ENCODE measurements at places on chromosomes 6 and 20. TPM values are rescaled to one million over a fixed set of nuclear protein-coding genes. Genes with fewer than 3 reads are reported as not detected.
A peak's percentile ranks its signal among the peaks of the same experiment; 100 is the strongest.

DNA sequence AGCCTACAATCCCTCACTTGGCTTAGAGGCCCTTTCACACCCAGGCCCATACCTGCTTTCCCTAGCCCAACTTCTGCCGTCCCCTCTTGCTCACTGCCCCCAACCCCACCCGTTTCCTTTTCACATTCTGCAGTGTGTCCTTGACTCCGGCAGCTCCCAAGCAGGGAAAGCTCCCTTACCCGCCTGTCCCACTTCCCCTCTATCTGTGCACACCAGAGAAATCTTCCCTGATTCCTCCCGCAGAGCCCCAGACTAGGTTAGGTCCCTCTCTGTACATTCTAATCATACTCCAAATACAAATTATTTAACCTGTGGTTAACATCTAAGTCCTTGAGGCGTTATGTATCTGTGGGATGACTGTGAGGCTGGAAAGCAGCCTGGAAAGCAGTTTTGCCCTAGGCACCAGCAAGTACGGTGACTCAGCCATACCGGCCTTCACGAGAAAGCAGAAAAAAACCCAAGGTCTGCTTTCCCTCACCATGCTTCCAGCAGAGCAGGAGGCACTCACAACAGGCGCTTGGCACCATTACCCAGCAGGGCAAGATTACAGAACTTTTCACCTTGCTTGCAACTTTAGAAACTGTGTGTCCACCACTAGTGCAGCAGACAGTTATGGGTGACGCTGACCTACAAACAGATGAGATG lies 22.3 kb downstream of the ELOVL5 start:
- peak; percentile 47 for DNase-seq

- DNase-seq, result no peak
Measured at GRCh38 chr6:161082215-161082614, 90.6 kb downstream of the MAP3K4 start.

- no peak for DNase-seq
Measured at GRCh38 chr6:9168669-9169068, 733.3 kb upstream of the SLC35B3 start.

GRCh38 chr6:7784706-7785105 lies 58.8 kb downstream of the BMP6 start:
- DNase-seq, result no peak

The NTSR1 gene
- not detected for total RNA-seq

- no peak for DNase-seq
Measured at GRCh38 chr6:89298680-89299465, 16.2 kb downstream of the GABRR2 start.

DNA sequence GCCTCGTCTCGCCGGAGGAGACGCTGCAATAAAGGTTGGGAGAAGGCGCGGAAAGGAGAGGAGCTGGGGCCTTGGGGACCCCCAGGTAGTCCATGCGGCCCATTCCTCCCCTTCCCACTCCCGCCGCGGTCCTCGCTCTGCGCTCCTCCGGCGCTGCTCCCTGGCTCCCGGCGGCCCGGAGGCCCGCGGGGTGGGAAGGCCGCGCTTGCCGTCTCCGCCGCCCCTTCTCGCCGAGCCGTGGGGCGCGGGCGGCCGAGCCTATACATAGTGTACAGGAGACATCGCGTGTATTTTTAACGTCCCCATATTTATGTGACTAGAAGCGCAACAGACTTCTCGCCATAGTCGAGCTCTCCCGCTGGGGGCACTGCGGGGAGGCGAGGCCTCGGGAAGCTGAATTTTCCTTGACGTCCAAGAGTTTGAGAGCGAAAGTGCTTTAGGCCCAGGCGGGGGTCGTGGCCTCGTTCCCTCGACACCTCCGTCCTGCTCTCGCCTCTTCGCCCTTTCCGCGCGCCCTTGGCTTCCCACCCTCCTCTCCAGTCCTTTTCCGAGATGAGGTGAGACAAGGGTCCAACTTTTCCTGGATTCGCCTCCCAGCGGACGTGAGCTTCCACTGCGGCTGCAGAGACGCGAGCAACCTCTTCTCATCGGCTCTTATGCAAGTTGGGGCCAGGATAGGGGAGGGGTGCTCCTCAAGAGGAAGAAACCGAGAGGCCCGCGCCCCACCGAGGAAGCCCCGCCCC lies 29.0 kb downstream of the SLC12A5 start:
- DNase-seq, result peak; percentile 91

GRCh38 chr6:72742001-72742673 lies 120.3 kb downstream of the KCNQ5 start:
- DNase-seq, result no peak

GRCh38 chr20:59845472-59845871 lies 88.0 kb downstream of the SYCP2 start:
- no peak for DNase-seq

GRCh38 chr6:137241481-137242038 lies 22.4 kb upstream of the IFNGR1 start:
- no peak for DNase-seq

- no peak for DNase-seq
Measured at GRCh38 chr20:64077094-64077493, 2.2 kb downstream of the RGS19 start.

The LST1 gene
- total RNA-seq, result 4.3 TPM

The GNAS-AS1 gene
- total RNA-seq, result not detected

The FAM217A gene
- total RNA-seq, result not detected

GRCh38 chr6:50289366-50289765 lies 239.6 kb upstream of the DEFB112 start:
- DNase-seq, result no peak

The CCM2L gene
- total RNA-seq, result 4.4 TPM

DNA sequence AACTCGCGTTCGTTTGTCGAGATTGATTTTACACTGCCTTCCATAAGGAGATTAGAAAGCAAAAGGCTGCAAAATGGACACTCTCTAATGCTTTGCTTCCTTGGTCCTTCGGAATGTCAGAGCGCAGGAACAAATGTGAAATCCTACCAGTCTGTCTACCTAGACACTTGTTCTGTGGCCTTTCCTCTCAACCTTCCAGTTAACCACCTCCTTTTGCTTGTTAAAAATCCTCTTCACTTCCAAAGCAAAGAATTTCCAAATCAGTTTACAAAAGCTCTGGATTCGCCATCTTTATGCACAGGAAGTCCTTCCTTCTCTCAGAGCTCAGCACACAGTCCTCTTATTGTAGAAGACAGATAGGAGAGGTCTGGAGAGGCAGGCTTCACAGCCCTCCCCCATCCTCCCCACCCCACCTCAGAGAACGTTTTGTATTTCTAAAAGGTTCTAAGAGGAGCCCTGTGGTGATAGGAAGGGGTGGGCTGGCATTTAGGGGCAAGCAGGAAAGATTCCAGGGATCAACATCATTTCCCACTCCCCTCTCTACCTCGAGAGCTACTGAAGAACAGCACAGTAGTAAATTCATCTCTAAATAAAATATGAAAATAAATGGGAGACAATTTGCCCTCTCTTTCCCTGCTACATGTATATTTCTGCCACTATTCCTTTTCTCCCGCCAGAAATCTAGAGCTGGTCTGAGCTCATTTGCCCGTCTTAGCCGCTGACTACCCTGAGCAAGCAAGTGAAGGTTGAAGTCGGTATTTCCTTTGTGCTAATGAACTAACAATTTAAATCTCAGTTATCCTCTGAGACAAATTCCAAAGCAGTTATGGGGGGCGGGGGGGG lies 18.9 kb downstream of the TFAP2A start:
- no peak for DNase-seq

DNA sequence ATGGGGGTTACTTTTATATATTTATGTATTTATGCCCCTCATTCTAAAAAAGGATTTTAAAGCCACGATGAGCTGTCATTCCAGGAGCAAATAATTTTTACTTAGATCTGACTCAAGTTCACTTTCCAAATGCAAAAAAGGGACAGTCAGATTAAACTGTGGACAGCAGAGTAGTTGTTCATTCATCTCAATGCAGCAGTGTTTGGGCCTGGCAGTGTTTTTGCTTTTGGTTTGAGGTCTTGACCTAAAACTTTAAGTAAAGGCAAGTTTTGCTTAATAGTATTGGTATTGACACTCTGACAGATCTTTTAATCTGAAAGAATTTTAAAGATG lies 13.9 kb downstream of the JARID2 start:
- DNase-seq, result no peak

DNA sequence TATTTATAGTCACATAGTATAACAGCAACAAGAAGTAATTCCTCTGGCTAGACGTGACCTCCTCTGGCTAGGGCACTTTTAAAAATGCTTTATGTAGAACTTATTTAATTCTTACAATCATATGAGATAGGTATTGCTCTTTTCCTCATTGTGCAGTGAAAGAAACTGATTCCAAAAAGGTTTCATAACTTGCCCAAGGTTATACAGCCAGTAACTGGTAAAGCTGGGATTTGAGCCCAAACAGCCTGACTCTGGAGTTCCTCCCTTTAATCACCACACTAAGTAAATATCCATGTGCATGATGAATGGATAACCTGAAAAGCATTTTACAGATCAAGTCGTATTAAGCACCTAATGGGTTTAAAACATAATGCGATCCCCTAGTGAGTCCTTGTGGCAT lies 214.6 kb downstream of the PRL start:
- no peak for DNase-seq

DNA sequence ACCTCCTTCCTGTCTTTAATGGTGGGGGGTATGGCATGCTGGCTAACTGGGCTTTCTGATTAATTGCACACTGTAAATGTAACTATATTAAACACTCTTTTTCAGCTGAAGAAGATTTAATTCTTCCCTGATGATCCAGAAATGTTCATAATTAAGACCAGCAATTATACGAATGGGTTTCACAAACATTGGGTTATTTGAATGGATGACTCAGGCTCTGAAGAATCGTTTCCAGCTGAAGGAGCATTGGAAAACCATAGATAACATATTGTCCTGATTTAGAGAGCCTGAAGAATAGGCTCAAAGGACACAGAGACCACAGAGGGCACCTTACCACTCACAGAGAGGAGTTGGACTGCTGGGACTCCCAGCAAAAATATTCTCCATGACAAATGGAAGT lies 130.7 kb upstream of the SSTR4 start:
- no peak for DNase-seq

The ELOVL2 gene
- not detected for total RNA-seq

The FAM83B gene
- 152 TPM for total RNA-seq

- DNase-seq, result no peak
Measured at GRCh38 chr6:128070406-128070805, 169.5 kb upstream of the THEMIS start.

The SIM1 gene
- 0.75 TPM for total RNA-seq

DNA sequence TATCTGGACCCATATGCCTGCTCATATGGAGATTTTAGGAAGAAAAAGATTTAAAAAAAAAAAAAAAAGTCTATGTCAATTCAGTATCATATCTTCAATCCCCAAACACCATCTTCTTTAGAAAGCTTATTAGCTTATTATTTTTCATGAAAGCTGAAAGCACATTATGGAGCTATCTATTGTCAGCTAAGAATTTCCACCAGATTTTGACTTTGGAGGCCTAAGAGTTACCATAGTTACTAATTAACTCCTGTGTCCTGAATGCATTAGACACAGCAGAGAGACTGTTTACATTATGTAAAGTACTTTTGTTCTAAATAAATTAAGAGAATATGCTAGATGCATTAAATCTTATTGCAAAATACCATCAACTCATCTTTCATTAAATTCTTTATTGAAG lies 255.5 kb upstream of the NRSN1 start:
- no peak for DNase-seq

The SIRPB1 gene
- not detected for total RNA-seq

The GRIK2 gene
- total RNA-seq, result 0.49 TPM

GRCh38 chr6:34473967-34474366 lies 8.1 kb downstream of the PACSIN1 start:
- no peak for DNase-seq

The SLC17A9 gene
- total RNA-seq, result 1.0 TPM

GRCh38 chr20:58556961-58557360 lies 41.8 kb upstream of the APCDD1L start:
- no peak for DNase-seq

- no peak for DNase-seq
Measured at GRCh38 chr20:60820918-60821317, 431.1 kb upstream of the CDH4 start.

GRCh38 chr20:20498076-20498861 lies 130.4 kb downstream of the INSM1 start:
- no peak for DNase-seq

GRCh38 chr6:158468666-158469065 lies 91.2 kb upstream of the TMEM181 start:
- no peak for DNase-seq
